Regular cardiac myocyte (primary cell): ENCODE measurements at places on chromosomes 11 and 22. TPM values are rescaled to one million over a fixed set of nuclear protein-coding genes. Genes with fewer than 3 reads are reported as not detected.

The RFPL1 gene
- not detected in 2 replicates for total RNA-seq

The OR52I1 gene
- not detected in 2 replicates for total RNA-seq

The ANO1 gene
- total RNA-seq, result 0.58 and 3.7 TPM in 2 replicates

The DYNC2H1 gene
- 21.3 and 57.2 TPM in 2 replicates for total RNA-seq

The GAS2 gene
- 2.3 and 3.4 TPM in 2 replicates for total RNA-seq

The CYTH4 gene
- total RNA-seq, result under 0.01 and 0.28 TPM in 2 replicates

The DBX1 gene
- not detected in 2 replicates for total RNA-seq

The BTBD18 gene
- not detected in 2 replicates for total RNA-seq

The NRIP3 gene
- total RNA-seq, result 16.6 and 28.2 TPM in 2 replicates

The APOBEC3H gene
- total RNA-seq, result 0.19 and 1.1 TPM in 2 replicates

The MAPK8IP2 gene
- under 0.01 TPM in 2 replicates for total RNA-seq

The MGAT3 gene
- 1.3 and 3.1 TPM in 2 replicates for total RNA-seq

The APOBEC3C gene
- total RNA-seq, result 7.0 and 11.3 TPM in 2 replicates

The DLG2 gene
- 0.58 and 1.4 TPM in 2 replicates for total RNA-seq

The RTN3 gene
- 69.8 and 77.0 TPM in 2 replicates for total RNA-seq

The POTEH gene
- total RNA-seq, result not detected in 2 replicates

The RFPL2 gene
- not detected in 2 replicates for total RNA-seq

The PRR5 gene
- 1.3 and 3.4 TPM in 2 replicates for total RNA-seq

The VSTM5 gene
- total RNA-seq, result under 0.01 TPM in 1 of 2 replicates, not detected in the other

The LRFN4 gene
- total RNA-seq, result 11.6 and 19.2 TPM in 2 replicates

The PICK1 gene
- 11.8 and 14.0 TPM in 2 replicates for total RNA-seq

The AP5B1 gene
- total RNA-seq, result 7.7 and 8.5 TPM in 2 replicates

The ROM1 gene
- total RNA-seq, result 2.0 and 3.1 TPM in 2 replicates

The CCDC116 gene
- total RNA-seq, result 0.19 and 0.28 TPM in 2 replicates

The SCARF2 gene
- total RNA-seq, result 21.5 and 25.9 TPM in 2 replicates

The OR9G4 gene
- not detected in 2 replicates for total RNA-seq

The P2RX3 gene
- total RNA-seq, result not detected in 2 replicates

The DTX4 gene
- 0.19 and 0.85 TPM in 2 replicates for total RNA-seq

The DEUP1 gene
- total RNA-seq, result not detected in 2 replicates

The SERPIND1 gene
- total RNA-seq, result 1.3 TPM in 1 of 2 replicates, not detected in the other

The SC5D gene
- total RNA-seq, result 44.3 and 68.2 TPM in 2 replicates

The OR52H1 gene
- total RNA-seq, result 0.19 and 0.56 TPM in 2 replicates

The OLFML1 gene
- total RNA-seq, result 5.9 and 10.7 TPM in 2 replicates

The MPPED2 gene
- not detected in 2 replicates for total RNA-seq
